ENCODE measurements at places on chromosomes 16 and 17.
A peak's percentile ranks its signal among the peaks of the same experiment; 100 is the strongest.

DNA sequence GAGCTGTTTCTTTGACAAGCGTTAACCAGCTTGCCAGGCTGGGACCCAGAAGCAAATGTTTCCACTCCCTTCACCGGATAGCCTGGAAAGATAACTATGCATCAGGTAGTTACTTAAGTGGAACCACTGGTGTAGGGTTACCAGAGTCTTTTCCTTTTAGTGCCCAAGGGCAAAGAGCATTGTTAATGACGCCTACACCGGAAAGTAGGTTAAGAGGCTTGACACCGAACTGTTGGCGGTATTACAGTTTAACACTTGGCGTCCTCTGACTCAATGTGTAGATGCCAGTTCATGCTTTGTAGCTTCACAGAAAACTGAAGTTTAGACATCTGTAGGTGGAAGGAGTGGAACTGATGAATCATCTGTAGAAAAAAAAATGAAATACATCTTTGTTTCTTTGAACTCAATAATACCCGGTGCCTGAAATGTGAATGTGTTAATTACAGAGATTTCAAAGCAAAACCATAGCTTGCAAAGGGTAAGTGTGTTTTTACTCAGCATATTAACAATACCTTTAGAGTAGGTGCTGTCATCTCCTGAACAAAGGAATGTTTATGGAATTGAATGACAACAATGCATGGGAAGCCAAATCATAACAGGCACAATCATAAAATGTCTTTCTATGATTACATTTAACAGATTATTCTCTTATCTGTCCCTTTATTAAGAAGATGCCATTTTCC, 426.7 kb upstream of the SALL1 start:
- no peaks in the 10 kb centered on the region for H3K4me1 ChIP-seq
- no peaks in the 10 kb centered on the region for H3K36me3 ChIP-seq
- no peak overlapping the region for H3K27ac ChIP-seq

DNA sequence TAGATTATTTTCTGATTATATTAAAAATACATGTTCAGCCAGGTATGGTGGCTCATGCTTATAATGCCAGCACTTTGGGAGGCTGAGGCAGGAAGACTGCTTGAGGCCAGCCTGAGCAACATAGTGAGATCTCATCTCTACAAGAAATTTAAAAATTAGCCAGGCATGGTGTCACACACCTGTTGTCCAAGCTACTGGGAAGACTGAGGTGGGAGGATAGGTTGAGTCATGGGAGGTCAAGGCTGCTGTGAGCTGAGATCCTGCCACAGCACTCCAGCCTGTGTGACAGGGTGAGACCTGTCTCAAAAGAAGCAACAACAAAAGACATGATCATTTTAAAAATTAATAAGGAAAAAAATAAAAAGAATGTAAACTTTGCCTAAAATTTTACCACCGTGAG, 40.7 kb downstream of the PRAC1 start:
- H3K4me3 ChIP-seq, result no peak overlapping the region
- DNase-seq, result no peak
- H3K27me3 ChIP-seq, result peaks cover 13% of the 10 kb centered on the region
- H3K36me3 ChIP-seq, result no peaks in the 10 kb centered on the region

DNA sequence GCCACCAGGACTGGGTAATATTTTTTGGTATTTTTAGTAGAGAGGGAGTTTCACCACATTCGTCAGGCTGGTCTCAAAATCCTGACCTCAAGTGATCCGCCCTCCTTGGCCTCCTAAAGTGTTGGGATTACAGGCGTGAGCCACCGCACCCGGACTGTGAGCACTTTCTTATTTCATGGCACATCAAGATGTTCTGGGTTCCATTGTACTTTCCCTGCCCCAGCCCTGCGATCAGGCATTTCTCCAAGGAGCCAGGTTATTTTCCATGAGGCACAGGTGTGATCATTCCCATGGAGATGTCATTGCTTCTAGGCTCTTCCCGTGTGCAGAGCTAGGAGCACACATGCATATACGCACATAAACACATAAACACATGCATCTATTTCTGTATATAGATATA, 2.6 kb upstream of the ANKRD40CL start:
- DNase-seq, result no peak
- no peak overlapping the region for H3K4me3 ChIP-seq
- H3K4me1 ChIP-seq, result peaks cover 19% of the 10 kb centered on the region
- no peak overlapping the region for H3K27ac ChIP-seq
- H3K27me3 ChIP-seq, result peaks cover 1% of the 10 kb centered on the region

- H3K27ac ChIP-seq, result no peak overlapping the region
- peaks cover 10% of the 10 kb centered on the region for H3K36me3 ChIP-seq
- H3K4me1 ChIP-seq, result peaks cover 2% of the 10 kb centered on the region
- DNase-seq, result no peak
Observed at GRCh38 chr16:87409781-87410180, 17.6 kb downstream of the MAP1LC3B start.

- H3K4me1 ChIP-seq, result peaks cover 5% of the 10 kb centered on the region
- no peak for DNase-seq
- H3K36me3 ChIP-seq, result peaks cover 12% of the 10 kb centered on the region
- no peak overlapping the region for H3K27ac ChIP-seq
- no peaks in the 10 kb centered on the region for H3K27me3 ChIP-seq
- no peak overlapping the region for H3K4me3 ChIP-seq
Observed at GRCh38 chr16:15699819-15700218, 49.8 kb downstream of the NDE1 start.

- peaks cover 7% of the 10 kb centered on the region for H3K36me3 ChIP-seq
- H3K4me3 ChIP-seq, result no peak overlapping the region
- no peak overlapping the region for H3K27ac ChIP-seq
Observed at GRCh38 chr17:60947100-60947499, 269.4 kb downstream of the BCAS3 start.

GRCh38 chr17:49226771-49227435, 3.7 kb downstream of the PHOSPHO1 start:
- H3K4me3 ChIP-seq, result no peak overlapping the region
- peaks cover 35% of the 10 kb centered on the region for H3K4me1 ChIP-seq
- DNase-seq, result no peak
- no peak overlapping the region for H3K27ac ChIP-seq
- H3K27me3 ChIP-seq, result no peaks in the 10 kb centered on the region
- peaks cover 2% of the 10 kb centered on the region for H3K36me3 ChIP-seq

GRCh38 chr17:78148286-78149016, 2.3 kb downstream of the C17orf99 start:
- H3K4me1 ChIP-seq, result peaks cover 42% of the 10 kb centered on the region
- H3K27ac ChIP-seq, result peak overlapping the region; percentile 99
- H3K36me3 ChIP-seq, result no peaks in the 10 kb centered on the region
- peak overlapping the region; percentile 57 for H3K4me3 ChIP-seq
- no peaks in the 10 kb centered on the region for H3K27me3 ChIP-seq
- DNase-seq, result no peak

- no peak for DNase-seq
- H3K27me3 ChIP-seq, result peaks cover 7% of the 10 kb centered on the region
- no peak overlapping the region for H3K27ac ChIP-seq
- H3K36me3 ChIP-seq, result no peaks in the 10 kb centered on the region
Observed at GRCh38 chr17:35892091-35893035, 12.2 kb upstream of the CCL5 start.

DNA sequence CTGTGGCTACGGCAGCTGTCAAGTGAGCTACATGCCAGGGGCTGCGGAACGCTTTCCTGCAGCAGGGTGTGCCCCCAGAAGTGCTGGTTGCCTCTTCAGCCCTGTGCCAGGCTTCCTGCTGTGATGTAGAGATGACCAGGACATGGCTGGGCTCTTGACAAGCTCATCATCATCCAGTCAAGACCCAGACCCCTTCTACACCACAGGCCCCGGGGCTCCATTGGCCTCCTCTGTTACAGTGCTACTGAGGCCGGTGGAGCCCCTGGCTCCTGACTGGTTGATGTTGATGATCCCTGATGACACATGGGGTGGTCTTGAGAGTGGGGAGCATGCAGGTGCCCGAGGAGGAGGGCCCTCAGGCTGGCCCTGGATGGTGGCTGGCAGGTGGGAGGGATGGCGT, 50.1 kb downstream of the B9D1 start:
- H3K27me3 ChIP-seq, result no peaks in the 10 kb centered on the region
- H3K4me1 ChIP-seq, result peaks cover 8% of the 10 kb centered on the region
- H3K27ac ChIP-seq, result no peak overlapping the region
- no peak for DNase-seq
- H3K36me3 ChIP-seq, result peaks cover 16% of the 10 kb centered on the region
- H3K4me3 ChIP-seq, result no peak overlapping the region

DNA sequence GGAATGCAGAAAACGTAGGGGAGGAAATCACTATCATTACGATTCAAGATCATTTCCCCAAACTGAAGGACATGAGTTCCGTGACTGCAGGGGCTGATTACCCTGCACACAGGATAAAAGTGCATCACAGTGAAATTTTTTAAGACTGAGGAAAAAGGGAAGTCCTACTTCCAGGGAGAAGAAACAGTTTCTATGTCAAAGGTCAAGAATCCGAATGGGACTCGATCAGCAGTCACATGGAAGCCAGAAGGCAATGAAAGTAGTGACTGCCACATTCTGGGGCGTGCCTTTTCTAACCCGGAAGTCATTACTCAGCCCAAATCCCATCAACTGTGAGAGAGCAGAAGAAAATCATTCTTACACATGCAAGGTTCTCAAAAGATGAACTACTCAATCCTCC, 12.1 kb downstream of the ZZEF1 start:
- H3K36me3 ChIP-seq, result peaks cover 13% of the 10 kb centered on the region
- peaks cover 40% of the 10 kb centered on the region for H3K4me1 ChIP-seq
- no peaks in the 10 kb centered on the region for H3K27me3 ChIP-seq

DNA sequence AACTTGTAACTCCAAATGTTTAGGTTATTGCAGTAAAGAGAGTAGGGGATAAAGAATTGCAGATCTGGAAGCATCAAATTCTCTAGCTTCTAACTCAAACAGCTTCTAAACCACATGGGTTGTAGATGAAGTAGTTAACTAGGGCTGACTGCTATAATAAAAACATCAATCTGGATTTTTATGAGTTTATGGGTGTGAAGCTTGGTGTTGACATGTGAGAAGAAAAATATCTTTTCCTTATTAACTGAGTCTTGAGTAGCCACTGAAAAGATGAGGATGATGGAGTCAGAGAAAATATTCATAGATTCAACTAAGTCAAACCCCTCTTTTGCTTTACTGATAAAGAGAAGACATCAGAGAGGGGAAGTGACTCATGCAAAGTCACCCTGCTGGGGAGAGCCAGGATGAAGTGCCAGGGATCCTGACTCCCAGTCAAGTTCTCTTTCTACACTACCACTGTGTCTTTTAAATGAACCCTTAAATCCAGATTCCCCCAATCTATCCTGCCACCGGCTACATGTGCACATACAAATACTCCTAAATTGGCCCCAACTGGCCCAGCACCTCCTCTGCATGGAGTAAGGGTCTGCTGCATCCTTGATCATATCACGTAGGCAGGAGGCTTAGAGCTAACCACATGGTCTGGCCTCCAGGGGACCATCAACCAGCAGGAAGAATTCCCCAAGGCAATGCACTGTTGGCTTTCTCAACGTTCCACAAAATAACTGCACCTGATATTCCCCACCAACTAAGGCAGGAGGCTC, 264.0 kb upstream of the CCL2 start:
- peaks cover 1% of the 10 kb centered on the region for H3K36me3 ChIP-seq
- no peak for DNase-seq
- no peaks in the 10 kb centered on the region for H3K4me1 ChIP-seq
- H3K27me3 ChIP-seq, result peaks cover 7% of the 10 kb centered on the region

GRCh38 chr17:882827-883585, 96.6 kb downstream of the NXN start:
- no peak overlapping the region for H3K27ac ChIP-seq
- no peaks in the 10 kb centered on the region for H3K36me3 ChIP-seq
- H3K4me1 ChIP-seq, result peaks cover 2% of the 10 kb centered on the region
- DNase-seq, result no peak

GRCh38 chr17:75695830-75696271, 25.4 kb upstream of the ITGB4 start:
- no peak overlapping the region for H3K4me3 ChIP-seq
- DNase-seq, result no peak
- no peaks in the 10 kb centered on the region for H3K27me3 ChIP-seq
- no peak overlapping the region for H3K27ac ChIP-seq
- H3K4me1 ChIP-seq, result peaks cover 5% of the 10 kb centered on the region
- peaks cover 28% of the 10 kb centered on the region for H3K36me3 ChIP-seq

DNA sequence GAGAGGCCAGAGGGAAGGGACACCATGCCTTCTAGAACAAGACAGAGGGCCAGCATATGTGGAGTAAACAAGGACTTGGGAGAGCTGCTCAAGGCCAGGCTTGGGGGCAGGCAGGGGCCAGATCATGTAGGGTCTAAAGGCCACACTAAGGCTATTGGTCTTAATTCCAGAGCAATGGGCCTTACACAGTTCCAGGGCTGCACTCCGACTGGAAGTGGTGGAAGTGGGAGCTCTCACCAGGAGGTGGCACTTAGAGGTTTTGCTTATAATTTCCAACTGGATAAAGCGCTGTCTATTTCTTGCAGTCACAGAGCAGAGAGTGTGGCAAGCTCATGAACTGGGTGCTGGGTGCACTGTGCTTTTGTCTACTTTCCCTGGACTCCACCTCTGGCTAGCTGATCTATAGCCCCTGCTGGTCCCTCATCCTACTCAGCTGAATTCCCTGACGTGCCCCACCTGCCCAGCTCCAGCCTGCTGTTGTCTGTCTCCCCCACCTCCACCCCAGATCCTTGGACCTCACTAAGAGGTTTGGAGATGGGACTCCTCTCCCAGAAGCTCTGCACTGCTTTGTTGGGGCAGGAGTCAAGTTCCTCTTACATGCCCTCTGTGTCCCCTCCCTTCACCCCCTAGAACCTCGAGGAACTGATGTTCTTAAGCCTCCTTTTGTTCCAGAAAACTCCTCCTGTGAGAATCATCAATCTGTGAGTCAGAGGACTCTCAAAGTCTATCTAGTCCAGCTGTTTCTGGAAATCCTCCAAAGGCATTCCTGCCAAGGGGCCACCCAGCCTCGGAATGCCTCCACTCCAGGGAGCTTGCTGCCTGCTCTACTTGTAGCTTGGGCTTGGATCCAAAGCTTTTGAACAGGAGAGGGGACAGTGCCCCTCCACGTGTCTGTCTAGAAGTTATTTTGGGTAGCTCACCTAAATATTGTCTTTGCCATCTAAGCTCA, 48.1 kb upstream of the KSR1 start:
- H3K36me3 ChIP-seq, result no peaks in the 10 kb centered on the region
- peaks cover 2% of the 10 kb centered on the region for H3K27me3 ChIP-seq
- H3K27ac ChIP-seq, result no peak overlapping the region

DNA sequence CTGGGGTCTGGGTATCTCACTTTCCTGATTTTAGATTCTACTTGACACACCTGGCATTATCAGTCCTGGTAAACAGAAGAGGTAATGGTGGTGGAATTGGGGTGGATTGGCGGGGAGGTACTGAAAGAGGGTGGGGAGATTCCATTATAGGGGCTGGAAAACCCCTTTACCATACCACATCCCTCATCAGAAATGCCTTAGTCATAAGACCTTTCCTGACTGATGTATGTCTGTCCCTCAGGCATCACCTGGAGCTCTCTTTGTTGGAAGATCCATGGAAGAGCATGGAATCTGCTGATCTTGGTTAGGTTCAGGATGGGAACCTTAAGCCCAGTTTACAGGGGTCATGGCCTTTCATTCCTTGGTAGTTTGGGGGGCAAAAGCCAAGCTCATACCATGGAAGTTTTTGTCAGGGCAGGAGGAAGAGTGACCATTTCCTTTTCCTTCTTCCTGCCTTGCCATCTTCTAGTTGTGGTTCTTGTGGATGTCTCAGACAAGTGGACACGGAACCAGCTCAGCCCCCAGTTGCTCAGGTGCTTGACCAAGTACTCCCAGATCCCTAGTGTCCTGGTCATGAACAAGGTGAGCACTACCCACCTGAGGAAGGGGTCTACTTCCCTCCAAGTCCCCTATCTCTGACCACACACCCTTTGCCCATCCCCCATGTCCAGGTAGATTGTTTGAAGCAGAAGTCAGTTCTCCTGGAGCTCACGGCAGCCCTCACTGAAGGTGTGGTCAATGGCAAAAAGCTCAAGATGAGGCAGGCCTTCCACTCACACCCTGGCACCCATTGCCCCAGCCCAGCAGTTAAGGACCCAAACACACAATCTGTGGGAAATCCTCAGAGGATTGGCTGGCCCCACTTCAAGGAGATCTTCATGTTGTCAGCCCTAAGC, 3.3 kb downstream of the ERAL1 start:
- DNase-seq, result no peak
- H3K27me3 ChIP-seq, result no peaks in the 10 kb centered on the region
- H3K36me3 ChIP-seq, result peaks cover 21% of the 10 kb centered on the region

Data from memory B cell (primary cell).